ENCODE measurements at places on chromosomes 5 and 9. TPM values are rescaled to one million over a fixed set of nuclear protein-coding genes. Genes with fewer than 3 reads are reported as not detected.

The PRSS3 gene
- total RNA-seq: 16.2 TPM

The OTP gene
- not detected for total RNA-seq

The DRD1 gene
- total RNA-seq: not detected

The TMEM215 gene
- not detected for total RNA-seq

The CNTNAP3B gene
- total RNA-seq: 128 TPM

The LCN9 gene
- not detected for total RNA-seq

The IL13 gene
- not detected for total RNA-seq

The GABRP gene
- 0.36 TPM for total RNA-seq

The PPP1R26 gene
- total RNA-seq: 14.8 TPM

The FOCAD gene
- 84.9 TPM for total RNA-seq

The ABLIM3 gene
- 31.1 TPM for total RNA-seq

The PHF24 gene
- not detected for total RNA-seq

The MYMK gene
- not detected for total RNA-seq

The LRRC19 gene
- total RNA-seq: not detected

The CDC20B gene
- total RNA-seq: not detected

The STPG3 gene
- not detected for total RNA-seq

The KIF4B gene
- total RNA-seq: 0.27 TPM

The PCDHB11 gene
- total RNA-seq: 0.38 TPM

The PLPPR1 gene
- total RNA-seq: 3.8 TPM

The PKD2L2 gene
- total RNA-seq: not detected

The TGFBI gene
- total RNA-seq: 96.9 TPM

The SEMA6A gene
- total RNA-seq: 0.54 TPM

The CTXN3 gene
- total RNA-seq: not detected

The ZNF462 gene
- 5.2 TPM for total RNA-seq

The GNA14 gene
- 2.4 TPM for total RNA-seq

The NEUROG1 gene
- not detected for total RNA-seq

The TOPORS gene
- total RNA-seq: 32.9 TPM

The IFNA2 gene
- not detected for total RNA-seq

The SMIM33 gene
- not detected for total RNA-seq

The PRDM9 gene
- total RNA-seq: not detected

The GMCL2 gene
- total RNA-seq: not detected

The OGN gene
- total RNA-seq: under 0.01 TPM

The SGTB gene
- total RNA-seq: 6.8 TPM

The NUTM2F gene
- not detected for total RNA-seq

The C5orf63 gene
- total RNA-seq: 0.63 TPM

The FOXD4L3 gene
- total RNA-seq: not detected

The LECT2 gene
- not detected for total RNA-seq

The BARHL1 gene
- total RNA-seq: not detected

The PARP8 gene
- total RNA-seq: 0.27 TPM

The SLC34A3 gene
- total RNA-seq: not detected

The DMRT3 gene
- total RNA-seq: not detected

The OTULIN gene
- 15.4 TPM for total RNA-seq

The OBP2B gene
- not detected for total RNA-seq

The MYORG gene
- total RNA-seq: 2.4 TPM

The MYO10 gene
- total RNA-seq: 70.2 TPM

The TNFSF8 gene
- total RNA-seq: not detected

The POU5F2 gene
- 0.85 TPM for total RNA-seq

All from endothelial cell of coronary artery (primary cell).